SK-N-MC (cell line): ENCODE measurements at places on chromosomes 5 and 9.

- DNase-seq: no peak
Measured at GRCh38 chr9:18796696-18797270, 236.2 kb downstream of the SAXO1 start.

- no peak for DNase-seq
Measured at GRCh38 chr9:131226226-131226625, 50.1 kb downstream of the FAM78A start.

DNA sequence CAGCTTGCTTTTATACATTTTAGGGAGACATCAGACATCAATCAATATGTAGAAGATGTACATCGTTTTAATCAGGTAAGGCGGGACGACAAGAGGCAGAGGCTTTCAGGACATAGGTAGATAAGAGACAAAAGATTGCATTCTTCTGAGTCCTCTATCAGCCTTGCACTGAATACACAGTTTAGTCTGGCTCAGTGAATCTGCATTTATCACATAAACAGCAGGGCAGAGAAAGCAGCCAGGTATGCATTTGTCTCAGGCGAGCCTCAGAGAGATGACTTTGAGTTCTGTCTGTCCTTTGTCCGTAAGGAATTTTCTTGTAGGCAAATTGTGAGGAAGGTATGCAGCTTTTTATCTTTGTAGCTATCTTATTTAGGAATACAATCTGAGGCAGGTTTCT is 202.8 kb upstream of the TAS2R1 start:
- DNase-seq: no peak

DNA sequence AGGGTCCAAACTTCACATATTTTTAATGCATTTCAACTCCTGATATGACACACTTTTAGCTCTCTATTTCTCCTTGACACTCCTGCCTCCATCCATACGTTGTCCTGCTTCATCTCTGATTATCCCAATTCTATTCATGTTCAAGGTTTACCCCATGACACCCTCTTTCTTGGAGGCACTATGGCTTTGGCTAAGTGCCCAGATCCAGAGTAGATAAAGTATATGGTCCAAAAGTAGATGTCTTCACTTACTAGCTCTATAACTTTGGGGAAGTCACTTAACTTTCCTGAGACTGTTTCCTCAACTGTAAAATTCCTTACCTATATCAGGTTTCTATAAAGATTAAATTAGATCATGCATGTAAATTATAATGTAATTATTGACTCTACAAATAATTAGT is 36.1 kb downstream of the SLC22A5 start:
- no peak for DNase-seq

DNA sequence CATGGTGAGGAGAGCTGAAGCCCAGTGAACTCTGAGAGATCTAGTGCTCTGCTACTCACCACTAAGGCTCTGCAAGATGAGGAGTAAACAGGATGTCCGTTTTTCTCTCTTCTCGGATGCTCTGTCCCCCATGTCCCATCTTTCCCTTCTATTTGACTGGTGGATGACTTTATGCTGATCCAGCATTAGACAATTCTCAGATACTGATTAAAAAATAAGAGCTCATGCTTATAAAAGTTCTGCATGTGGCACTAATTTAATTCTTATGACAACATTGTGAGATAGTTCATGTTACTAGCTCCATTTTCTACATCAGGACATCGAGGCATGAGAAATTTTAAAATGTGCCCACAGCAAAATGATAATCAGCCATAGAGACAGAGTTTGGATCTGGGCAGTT is 77.0 kb downstream of the HMHB1 start:
- DNase-seq: no peak

DNA sequence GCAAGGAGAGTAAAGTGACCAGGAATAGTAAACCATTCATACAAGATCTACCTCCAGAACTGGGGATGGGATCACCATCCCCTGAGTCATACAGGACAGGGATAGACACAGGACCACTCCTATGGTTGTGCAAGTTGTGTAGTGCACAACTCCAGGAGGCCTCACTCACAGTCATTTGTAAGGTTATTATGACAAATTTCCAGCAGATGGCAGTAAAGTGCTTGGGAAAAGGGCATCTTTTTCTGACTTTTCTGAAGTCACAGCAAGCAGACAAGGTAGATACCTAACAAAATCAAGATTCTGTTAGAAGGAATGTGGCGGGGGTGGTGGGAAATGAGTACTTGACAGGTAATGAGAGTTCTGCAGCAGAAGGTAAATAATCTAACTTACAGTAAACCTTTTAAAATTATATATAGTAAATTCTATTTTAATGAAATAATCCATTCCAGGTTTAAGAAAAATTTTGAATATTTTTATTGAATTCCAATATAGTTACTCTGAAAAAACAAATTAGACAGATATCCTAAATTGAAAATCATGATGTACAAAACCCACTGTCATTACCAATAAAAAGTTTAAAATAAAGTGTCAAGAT is 16.7 kb upstream of the KIF27 start:
- peak; percentile 67 for DNase-seq

DNA sequence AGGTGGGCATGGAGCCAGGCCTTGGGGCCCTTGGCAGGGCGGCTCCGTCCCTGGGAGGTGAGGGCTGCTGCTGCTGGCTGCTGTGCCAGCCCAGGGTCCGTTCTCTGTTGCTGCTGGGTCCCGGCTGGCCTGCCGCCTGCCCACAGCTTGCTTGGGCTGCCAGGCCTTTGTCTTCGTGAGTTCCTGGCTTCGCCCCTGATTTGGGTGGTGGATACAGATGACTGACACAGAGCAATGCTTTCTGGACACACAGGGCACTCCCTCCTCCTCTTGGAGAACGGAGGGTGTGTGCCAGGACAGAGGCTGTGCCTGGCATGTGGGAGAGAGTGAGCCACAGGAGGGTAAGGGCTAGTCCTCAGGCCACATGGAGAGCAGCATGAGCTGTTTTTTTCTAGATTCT is 166.1 kb downstream of the MACROH2A1 start:
- no peak for DNase-seq

GRCh38 chr5:138655530-138656190 is 80.5 kb upstream of the HSPA9 start:
- no peak for DNase-seq

GRCh38 chr9:3553076-3553765 is 27.4 kb upstream of the RFX3 start:
- DNase-seq: peak; percentile 87

DNA sequence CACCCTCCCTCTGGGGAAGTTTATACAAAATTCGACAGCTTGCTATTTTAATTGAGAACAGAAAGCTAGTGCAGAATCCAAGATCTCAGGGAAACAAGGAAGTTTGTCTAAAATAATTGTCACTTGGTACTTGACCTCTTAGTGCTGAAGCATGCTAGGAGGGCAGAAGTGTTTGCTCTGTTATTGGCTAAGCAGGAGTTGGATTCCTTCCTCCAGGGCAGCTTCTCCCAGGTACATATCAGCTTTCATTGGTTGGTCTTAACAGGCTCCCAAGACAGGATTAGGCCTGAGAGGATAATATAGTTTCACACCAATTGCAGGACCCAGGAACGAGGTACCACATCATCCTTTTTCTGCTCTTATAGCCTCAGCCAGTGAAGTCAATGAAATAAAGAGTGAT is 432.8 kb downstream of the IRX1 start:
- no peak for DNase-seq
